ENCODE measurements at places on chromosomes 6 and 20. TPM values are rescaled to one million over a fixed set of nuclear protein-coding genes. Genes with fewer than 3 reads are reported as not detected.

DNA sequence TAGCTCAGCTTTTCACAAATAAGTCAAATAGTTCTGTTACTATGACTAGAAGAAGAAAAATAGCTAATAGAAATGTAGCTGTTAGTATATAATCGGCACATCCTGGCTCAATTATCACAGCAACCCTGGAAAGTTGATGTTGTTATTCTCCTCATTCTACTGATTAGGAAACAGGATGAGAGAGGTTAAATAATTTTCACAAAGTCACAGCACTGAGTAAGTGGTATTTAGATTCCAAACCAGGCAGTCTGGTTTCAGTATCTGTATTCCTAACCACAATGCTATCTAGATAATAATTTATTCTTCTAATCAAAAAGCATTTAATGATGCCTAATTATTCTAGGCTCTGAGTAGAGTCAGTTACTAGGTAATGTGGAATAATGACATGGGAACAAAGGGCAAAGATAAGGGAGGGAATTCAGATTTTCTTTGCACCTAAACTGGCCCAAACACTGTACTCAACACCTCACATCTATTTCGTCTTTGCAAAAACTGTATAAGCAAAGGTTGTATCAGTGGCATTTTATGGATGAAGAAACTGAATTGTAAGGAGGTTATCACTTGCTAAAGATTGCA lies 51.3 kb downstream of the PDE7B start:
- no peak for DNase-seq
- peaks cover 12% of the 10 kb centered on the region for H3K4me1 ChIP-seq
- no peak overlapping the region for H3K27ac ChIP-seq
- H3K27me3 ChIP-seq = no peaks in the 10 kb centered on the region
- no peaks in the 10 kb centered on the region for H3K36me3 ChIP-seq

ADAM33 gene
- not detected for polyA plus RNA-seq

VSTM2L gene
- polyA plus RNA-seq = not detected

GRCh38 chr6:33212857-33213165 lies 4.5 kb downstream of the RING1 start:
- H3K27ac ChIP-seq = no peak overlapping the region
- no peak for DNase-seq
- H3K36me3 ChIP-seq = no peaks in the 10 kb centered on the region
- peaks cover 3% of the 10 kb centered on the region for H3K27me3 ChIP-seq

DNA sequence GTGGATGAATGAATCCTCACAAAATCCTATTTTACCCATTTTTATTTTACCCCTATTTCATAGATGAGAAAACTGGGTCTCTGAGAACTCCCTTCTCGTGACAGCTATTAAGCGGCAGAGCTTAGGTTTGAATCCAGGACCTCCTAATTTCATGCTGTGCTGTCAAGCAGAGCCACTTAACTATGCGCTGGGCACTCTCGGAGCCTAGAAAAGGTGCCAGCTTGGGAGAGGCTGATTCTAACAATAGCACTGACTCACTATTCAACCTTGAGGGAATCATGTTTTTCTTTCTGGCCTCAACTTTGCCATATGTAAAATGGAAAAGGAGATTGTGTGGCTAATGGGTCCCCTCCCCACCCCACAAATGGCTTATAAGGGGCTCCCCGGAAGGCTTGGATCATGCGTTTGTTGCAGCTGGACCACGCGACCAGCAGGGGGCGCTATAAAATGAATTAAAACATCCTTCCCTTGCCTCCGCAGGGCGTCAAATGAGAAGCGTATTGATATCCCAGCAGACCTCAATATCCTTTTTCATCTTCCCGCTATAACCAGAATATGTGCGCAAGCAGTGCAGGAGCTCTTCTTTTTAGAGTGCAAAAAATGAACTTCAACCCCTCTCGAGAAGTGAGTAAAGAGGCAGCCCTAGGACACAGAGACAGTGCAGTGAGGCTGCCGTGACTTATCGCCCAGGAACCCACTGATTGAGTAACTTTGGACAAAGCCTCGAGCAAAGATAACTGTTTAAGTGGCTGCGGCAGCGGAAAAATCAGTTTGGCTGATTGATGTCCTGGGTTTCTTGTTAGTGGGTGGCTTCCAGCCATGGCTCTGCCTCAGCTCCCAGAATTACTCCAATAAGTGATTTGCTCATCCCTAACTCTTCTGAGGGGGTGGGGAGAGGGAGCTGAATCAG lies 12.8 kb upstream of the PDYN start:
- DNase-seq = no peak
- H3K36me3 ChIP-seq = no peaks in the 10 kb centered on the region
- no peak overlapping the region for H3K27ac ChIP-seq
- H3K4me3 ChIP-seq = no peak overlapping the region
- H3K27me3 ChIP-seq = no peaks in the 10 kb centered on the region
- H3K4me1 ChIP-seq = no peaks in the 10 kb centered on the region

- no peak overlapping the region for H3K4me3 ChIP-seq
- DNase-seq = no peak
- H3K27ac ChIP-seq = no peak overlapping the region
- H3K4me1 ChIP-seq = peaks cover 34% of the 10 kb centered on the region
- H3K36me3 ChIP-seq = no peaks in the 10 kb centered on the region
Observed at GRCh38 chr6:16670183-16670582, 91.1 kb downstream of the ATXN1 start.

DNA sequence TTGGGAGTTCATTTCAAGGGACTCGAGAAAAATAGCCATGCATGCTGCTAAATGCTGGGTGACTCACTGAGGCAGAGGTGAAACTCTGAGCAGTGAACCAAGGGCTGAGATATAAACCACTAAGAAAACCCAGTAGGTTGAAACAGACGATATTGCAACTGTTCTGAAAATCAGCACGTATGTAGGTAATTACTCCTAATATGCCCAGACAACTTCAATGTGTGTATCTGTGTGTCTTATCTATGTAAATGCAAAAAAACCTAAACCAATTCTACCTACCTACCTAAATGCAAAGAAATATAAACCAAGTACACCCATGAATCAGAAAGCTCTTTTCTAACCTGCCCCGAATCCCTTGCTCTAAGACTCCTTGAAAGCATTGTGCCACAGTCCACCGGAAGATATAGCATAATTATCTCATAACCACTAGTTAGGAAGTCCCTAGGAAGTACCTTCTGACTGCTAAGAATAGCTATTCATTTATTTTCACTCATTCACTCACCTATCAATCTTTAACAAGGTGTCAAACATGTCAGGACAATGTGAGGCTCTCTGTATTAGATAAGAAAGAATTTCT lies 458.7 kb upstream of the RUNX2 start:
- H3K4me1 ChIP-seq = no peaks in the 10 kb centered on the region
- H3K36me3 ChIP-seq = no peaks in the 10 kb centered on the region
- no peaks in the 10 kb centered on the region for H3K27me3 ChIP-seq
- no peak overlapping the region for H3K27ac ChIP-seq

DNA sequence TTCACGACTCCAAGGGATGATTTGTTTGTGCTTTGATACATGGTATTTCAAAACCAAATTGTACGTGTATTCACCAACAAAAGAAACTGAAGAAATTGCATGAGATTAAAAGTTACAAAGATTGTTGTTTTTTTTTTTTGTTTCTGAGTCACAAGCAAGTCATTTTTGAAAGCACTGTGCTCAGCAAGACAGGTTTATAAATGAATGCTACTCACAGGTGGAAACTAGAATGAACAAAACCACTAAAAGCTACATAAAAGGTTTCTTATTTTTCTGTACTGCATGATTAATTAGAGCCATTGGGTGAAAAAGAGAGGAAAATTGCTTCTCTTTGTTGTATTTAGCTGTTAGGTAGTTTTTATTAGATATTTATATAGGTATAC lies 90.2 kb upstream of the RIPOR2 start:
- peaks cover 22% of the 10 kb centered on the region for H3K4me1 ChIP-seq
- H3K4me3 ChIP-seq = no peak overlapping the region
- DNase-seq = no peak
- H3K27me3 ChIP-seq = no peaks in the 10 kb centered on the region
- H3K27ac ChIP-seq = no peak overlapping the region
- peaks cover 4% of the 10 kb centered on the region for H3K36me3 ChIP-seq

FOXO3 gene
- 17.8 TPM for polyA plus RNA-seq

GRCh38 chr6:157469378-157469777 lies 88.4 kb downstream of the ZDHHC14 start:
- no peaks in the 10 kb centered on the region for H3K36me3 ChIP-seq
- H3K4me3 ChIP-seq = no peak overlapping the region
- no peak for DNase-seq
- H3K4me1 ChIP-seq = no peaks in the 10 kb centered on the region
- H3K27ac ChIP-seq = no peak overlapping the region

MEI4 gene
- not detected for polyA plus RNA-seq

- H3K4me1 ChIP-seq = no peaks in the 10 kb centered on the region
- no peaks in the 10 kb centered on the region for H3K27me3 ChIP-seq
- H3K27ac ChIP-seq = no peak overlapping the region
- no peak for DNase-seq
- no peak overlapping the region for H3K4me3 ChIP-seq
- no peaks in the 10 kb centered on the region for H3K36me3 ChIP-seq
Observed at GRCh38 chr6:5563086-5563485, 301.8 kb downstream of the FARS2 start.

- no peaks in the 10 kb centered on the region for H3K27me3 ChIP-seq
- H3K4me1 ChIP-seq = no peaks in the 10 kb centered on the region
- no peak overlapping the region for H3K4me3 ChIP-seq
- no peak for DNase-seq
- no peaks in the 10 kb centered on the region for H3K36me3 ChIP-seq
Observed at GRCh38 chr6:35181933-35182612, 31.7 kb upstream of the SCUBE3 start.

- no peak overlapping the region for H3K27ac ChIP-seq
- peaks cover 5% of the 10 kb centered on the region for H3K36me3 ChIP-seq
- DNase-seq = peak; percentile 44
- H3K27me3 ChIP-seq = no peaks in the 10 kb centered on the region
Observed at GRCh38 chr6:33632558-33633039, 11.5 kb downstream of the ITPR3 start.

DNA sequence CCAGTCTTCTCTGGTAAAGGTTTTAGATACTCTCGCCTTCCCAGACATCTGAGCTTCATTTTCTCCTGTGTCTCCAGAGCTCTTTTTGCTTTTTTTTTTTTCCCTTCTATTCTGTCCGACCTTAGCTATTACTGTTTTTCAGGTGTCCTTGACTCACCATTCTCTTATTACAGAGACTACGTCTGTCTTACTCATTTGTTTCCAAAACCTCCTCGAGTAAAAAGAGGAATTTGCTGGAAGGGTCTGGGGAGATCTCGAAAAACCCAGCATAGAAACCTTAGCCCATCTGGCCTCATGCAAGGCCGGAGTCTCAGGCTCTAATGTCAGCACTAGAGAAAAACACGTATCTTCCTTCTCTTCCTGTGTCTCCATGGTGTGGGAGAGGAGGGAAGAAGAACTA lies 109.2 kb upstream of the CARMIL1 start:
- H3K4me3 ChIP-seq = no peak overlapping the region
- no peak for DNase-seq
- H3K27ac ChIP-seq = no peak overlapping the region
- H3K36me3 ChIP-seq = no peaks in the 10 kb centered on the region
- no peaks in the 10 kb centered on the region for H3K4me1 ChIP-seq
